ENCODE measurements at places on chromosomes 4 and X.

DNA sequence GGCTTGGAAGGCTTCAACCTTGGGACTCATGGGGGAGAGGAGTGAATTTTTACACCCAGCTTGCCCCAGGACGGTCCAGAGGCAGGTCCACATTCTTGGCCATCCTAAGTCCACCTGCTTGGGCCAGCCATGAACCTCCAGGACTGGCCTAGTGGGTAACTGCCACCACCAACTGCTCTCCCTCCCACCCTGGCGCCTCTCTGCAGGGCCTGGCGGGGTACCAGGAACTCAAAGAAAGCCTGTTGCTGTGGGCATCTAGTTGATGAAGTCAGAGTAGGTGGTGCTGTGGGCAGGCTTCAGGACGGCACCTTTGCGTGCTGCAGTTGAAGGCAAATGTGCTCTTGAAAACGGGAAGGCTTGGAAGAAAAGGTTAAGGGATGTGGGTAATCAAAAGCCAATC lies 12.0 kb downstream of the BCOR start:
- DNase-seq, result no peak

DNA sequence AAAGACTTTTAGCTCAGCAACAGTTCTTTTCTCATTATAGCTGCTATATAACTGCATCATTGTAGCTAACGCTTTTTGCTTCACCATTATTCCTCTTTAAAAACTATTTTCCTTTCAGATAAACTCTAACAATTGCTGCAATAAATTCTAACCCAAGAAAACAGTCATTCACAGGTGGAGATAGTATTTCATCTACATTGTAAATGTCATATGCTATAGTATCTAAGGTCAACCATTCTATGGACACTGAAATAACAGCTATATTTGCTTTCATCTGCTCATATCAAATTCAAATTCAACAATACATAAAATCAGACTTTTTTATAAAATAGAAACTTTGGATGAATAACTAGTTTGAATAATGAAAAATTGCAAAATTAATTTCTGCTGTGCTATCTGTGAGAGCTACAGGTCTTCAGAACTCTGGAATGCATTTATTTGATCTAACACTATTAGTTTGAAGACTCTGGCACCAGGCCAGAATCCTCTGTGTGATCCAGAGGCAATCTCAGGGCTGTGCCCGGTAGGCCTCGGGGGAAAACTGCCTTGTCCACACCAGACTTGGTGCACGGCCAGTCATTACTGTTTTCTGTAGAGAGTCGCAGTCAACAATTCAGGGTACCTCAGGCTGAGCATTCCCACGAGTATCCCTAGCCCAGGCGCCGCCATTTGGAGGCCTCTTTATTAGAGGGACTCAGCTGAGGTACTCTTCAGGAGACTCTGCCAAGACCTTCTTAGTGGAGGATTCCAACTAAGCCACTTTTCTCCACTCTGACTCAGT lies 332.4 kb downstream of the SLC7A11 start:
- DNase-seq, result no peak

DNA sequence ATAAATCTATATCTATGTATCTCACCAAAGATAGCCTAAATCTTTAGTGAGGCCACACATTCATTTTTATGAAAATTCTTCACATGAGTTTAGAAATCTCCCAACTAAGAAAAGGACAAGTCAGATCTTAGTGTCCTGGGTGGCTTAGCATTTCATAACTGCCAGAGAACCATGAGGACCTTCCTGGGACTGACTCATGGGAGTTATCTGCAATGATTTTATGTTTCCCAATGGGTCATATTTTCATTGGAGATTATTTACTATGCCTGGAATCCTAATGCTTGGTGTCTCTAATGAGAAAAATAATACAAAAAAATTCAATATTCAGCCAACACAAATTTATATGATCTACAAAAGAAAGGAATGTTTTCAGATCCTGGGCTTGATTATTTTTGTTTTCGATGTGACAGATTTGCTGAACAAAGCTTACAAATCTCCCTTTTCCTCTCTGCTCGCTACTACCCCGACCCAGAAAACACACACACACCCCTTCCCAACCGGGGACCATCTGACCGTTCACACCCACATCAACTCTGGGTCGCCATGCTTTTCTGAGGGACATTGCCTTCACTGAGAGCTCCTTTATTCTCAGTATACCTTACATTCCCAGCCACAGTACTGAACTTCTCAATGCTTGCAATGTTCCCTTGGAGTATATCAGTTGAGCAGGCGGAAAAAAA lies 40.1 kb downstream of the SORBS2 start:
- DNase-seq, result no peak

GRCh38 chr4:26786916-26787315 lies 73.7 kb upstream of the STIM2 start:
- no peak for DNase-seq

GRCh38 chrX:9163214-9163709 lies 129.3 kb upstream of the FAM9B start:
- DNase-seq, result no peak

GRCh38 chr4:8255698-8256441 lies 13.7 kb upstream of the HTRA3 start:
- no peak for DNase-seq

DNA sequence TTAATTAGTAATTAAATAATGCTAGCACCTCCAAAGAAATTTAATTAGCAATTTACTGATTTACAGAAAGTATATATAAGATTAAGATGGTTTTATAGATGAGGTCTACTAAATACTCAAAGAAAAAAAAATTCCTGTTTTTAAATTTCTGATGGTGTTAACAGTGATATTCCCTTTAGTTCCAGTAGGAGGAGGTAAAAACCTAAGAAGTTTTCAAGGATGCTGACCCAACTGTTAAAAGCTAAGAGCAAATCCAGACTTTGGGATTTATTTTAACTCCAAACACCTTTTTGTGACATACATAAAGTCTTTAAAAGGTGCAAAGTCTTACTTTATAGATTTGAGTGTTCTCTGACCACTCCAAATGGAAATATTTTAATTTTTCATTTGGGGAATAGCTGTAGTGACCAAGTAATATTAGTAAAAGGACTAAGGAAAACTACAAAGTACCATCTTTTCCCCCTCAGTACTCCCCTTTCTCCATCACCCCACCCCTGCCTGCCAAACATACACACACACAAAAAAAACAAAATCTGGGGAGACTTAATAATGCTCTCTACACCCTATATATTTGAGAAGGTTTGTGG lies 34.2 kb upstream of the CSN1S1 start:
- DNase-seq, result no peak

DNA sequence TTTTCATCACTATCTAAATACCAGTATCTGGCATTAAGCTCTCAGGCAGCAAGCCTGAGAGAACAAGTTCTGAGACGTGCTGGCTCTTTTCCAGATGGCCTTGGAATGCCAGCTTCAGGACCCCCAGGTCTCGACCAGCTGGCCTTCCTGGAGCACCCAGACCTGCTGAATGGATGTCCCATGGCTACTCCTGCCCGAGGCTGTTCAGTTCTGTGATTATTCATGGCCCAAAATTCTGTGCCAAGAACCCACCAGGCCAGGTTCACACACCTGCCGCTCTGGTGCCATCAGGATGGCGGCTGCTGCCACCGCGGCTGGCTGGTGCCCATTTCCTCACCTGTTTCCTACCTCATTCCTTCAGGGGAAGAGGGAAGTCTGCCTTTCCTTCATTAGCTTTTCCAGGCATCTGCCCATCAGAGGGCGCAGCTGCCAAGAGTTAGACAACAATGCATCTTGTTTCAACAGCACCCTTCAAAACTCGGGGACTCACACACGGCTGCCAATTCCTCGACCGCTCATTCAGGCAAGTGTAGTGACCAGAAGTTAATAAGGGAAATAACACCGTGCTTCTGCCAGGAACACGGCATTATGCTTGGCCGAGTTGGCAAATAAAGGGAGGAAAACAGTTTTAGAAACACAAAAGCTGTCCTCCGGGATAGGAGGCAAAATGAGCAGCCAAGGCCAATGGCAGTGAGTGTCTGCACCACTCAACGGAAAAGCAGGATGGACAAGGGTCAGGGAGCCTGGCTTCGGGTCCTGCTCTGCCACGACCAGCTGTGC lies 173.8 kb downstream of the NSUN7 start:
- no peak for DNase-seq

DNA sequence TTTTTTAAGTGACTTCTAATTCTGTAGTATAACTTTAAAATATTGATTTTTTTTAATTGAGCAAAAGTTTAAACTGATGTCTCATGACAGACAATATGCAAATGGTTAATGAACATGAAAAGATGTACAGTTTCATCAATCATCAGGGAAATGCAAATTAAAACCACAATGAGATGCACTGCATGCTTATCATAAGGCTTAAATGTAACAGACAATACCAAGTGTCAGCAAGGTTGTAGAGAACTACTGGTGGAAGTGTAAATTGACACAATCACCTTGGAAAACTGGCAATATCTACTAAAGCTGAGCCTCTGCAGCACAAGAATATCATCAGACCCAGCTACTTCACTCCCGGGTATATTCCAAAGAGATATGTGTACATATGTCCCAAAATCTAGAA lies 70.2 kb upstream of the DAPP1 start:
- no peak for DNase-seq

GRCh38 chrX:46601283-46601682 lies 27.7 kb downstream of the CHST7 start:
- DNase-seq, result no peak

All from activated CD4-positive, CD25-positive, alpha-beta regulatory T cell treated with anti-CD3 and anti-CD28 coated beads, Interleukin-2, amount 50 U/mL, for 16 hours (primary cell).